ENCODE measurements at places on chromosomes 12 and 14.
A peak's percentile ranks its signal among the peaks of the same experiment; 100 is the strongest.

GRCh38 chr12:3579446-3580093, 88.6 kb downstream of the PRMT8 start:
- no peak for DNase-seq

- DNase-seq = no peak
These were observed 190.5 kb upstream of the GSC start for GRCh38 chr14:94960285-94961001.

GRCh38 chr12:12398026-12398859, 41.4 kb downstream of the BORCS5 start:
- peak; percentile 36 for DNase-seq

DNA sequence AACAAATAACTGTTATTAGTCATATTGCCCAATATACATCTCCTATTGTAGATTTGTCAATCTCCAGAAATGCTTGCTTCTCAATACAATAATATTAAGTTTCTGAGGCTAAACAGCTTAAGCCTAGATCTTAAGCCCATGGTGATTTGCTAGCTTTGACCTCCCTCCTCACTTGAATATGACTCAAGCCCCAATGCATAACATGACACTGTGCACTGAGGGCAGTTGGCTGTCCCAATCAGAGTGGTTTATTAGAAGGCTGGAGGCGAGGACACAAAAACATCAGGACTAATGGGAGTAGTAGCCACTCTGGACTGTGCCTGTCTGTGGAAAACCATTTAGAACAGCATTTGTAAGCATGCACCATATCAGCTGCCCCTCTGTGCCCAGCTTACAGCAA, 81.1 kb upstream of the GTF2A1 start:
- no peak for DNase-seq

GRCh38 chr14:70640938-70641547, 673 bp upstream of the TTC9 start:
- no peak for DNase-seq

GRCh38 chr12:86293682-86294240, 37.6 kb upstream of the MGAT4C start:
- no peak for DNase-seq

GRCh38 chr12:64672925-64673409, 62.7 kb downstream of the RASSF3 start:
- DNase-seq = peak; percentile 42

DNA sequence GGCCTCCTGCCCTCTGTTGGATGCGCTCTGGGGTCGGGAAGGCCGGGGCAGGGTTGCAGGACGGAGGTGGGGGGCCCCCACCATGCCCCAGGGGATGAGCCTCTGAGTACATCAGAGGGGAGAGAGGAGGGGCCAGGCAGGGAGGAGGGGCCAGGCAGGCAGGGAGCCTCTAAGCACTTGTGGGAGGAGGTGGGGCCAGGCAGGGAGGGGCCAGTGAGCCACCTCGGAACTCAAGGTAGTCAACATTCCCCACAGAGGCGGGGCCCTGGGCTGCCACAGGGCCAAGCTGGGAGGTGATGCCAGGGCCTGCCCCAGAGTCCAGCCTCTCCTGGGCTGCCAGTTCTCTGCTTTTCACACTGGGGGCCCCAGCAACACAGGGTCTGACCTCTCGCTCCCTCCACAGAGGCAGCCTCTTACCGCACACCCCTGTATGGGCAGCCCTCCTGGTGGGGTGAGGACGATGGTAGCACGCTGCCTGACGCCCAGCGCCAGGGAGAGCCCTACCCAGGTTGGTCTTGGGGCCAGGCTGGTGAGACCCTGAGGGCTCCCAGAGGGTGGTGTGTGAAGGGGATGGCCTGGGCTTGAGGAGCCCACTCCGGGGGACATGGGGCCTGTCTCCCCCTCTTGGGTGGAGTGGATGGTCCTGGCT, 17.4 kb downstream of the CEP170B start:
- no peak for DNase-seq

- no peak for DNase-seq
These were observed 94.5 kb upstream of the NRXN3 start for GRCh38 chr14:78075555-78076277.

DNA sequence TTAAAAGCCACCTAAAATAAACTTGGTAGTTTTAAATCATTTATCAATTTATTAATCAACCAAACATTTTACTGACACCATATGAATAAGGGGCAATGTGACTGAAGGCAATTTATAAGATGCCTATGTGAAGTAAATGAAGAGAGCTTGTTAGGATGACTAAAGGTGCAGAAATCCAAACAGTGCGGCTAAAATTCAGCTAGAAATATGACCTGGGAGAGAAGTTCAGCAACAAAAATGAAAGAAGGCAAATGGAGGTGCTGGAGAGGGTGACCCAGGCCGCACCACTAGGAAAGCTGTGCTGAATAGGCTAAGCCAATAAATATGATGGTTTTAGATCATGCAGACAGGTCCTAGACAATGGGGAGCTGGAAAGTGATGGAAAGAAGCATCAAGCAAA, 403.7 kb downstream of the BTG1 start:
- no peak for DNase-seq

DNA sequence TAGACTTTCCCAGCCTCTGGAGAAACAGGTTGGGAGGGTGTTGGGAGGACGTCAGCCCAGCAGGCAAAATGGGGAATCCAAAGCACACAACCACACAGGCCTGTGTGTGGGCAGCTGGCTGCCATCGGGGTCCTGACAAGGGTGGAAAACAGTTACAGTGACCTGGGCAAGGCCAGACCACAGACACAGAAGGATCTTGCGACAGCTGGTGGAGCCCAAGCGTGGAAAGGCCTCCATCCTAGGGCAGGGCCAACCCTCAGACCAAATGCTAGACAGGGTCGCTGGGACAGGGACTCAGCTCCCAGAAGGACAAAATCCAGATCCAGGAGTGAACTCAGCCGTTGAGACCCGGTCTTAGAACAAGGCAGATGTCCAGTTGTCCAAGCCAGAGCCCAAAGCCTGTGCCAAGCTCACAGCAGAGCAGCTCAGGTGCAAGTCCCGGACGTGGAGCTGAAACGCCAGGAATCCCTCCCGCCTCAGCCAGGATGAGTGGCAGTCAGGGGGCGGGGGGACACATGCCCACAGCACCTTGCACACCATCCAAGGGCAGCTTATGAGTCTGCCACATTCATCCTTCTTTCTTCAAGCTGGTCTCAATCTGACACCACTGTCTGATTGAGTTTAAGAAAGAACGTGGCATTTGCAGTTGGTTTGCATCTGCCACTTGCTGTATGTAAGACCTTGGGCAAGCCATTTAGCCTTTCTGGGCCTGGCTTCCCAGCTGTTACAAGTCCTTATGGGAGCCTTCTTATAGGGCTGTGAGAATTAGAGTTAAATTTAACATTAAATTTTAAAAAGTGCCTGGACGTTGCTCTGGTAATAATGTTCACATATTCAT, 37.6 kb downstream of the DEGS2 start:
- DNase-seq = no peak
